Left colon (tissue), 2 donors: ENCODE measurements at places on chromosomes 16 and 17.

GRCh38 chr17:4786106-4786511 lies at the start of gene VMO1:
Gene VMO1, minus strand, starts transcription at chr17:4786364. Its CDS starts 12 bp downstream, at chr17:4786352.
- DNase-seq = no peak

DNA sequence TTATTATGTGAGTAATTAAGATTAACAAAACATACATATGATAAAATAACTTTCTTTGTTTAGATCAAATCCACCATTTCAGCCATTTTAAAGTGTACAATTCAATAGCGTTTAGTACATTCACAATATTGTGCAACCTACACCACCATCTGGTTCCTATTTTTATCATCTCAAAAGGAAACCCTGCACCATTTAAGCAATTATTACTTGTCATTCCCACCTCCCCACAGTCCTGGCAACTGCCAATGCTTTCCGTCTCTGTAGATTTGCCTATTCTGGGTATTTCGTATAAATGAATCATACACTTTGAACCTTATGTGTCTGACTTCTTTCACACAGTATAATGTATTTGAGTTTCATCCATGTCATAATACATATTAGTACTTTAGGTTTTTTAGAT lies 162.5 kb upstream of the CNTNAP4 start:
- no peak for DNase-seq

- no peak for DNase-seq
These were observed 10.3 kb downstream of the CNTNAP4 start for GRCh38 chr16:76287466-76287865.

- no peak for DNase-seq
These were observed 11.7 kb upstream of the SEC14L1 start for GRCh38 chr17:77128896-77129567.

DNA sequence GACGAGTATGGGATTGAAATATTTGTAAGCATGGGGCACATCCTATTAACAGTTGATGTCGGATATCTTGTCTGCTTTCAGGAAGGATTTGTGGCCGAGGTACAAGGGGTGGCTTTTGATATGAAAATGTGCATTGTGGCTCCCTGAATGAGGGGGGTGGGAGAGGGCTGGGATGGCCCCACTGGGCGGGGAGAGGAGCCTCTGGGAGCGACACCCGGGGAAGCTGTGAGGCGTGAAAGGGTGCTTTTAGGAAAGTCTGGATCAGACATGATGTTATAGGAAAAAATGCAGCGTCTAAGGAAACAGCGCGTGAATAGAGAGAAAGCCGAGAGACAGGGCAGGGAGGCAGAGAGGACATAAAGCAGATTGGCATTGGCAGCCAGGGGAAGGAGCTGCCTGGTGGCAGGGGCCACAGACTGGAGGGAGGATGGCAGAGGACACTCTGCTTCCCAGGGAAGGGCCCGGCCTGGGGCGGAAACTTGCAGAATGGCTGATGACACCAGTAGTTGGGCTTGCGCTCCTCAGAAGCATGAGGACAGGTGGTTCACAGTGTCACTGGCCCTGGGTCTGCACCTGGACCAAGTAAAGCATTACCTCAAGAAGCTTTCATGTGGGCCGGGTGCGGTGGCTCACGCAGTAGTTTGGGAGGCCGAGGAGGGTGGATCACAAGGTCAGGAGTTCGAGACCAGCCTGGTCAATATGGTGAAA lies 95.7 kb downstream of the NTN1 start:
- DNase-seq = no peak
